ENCODE measurements at places on chromosomes 2 and 18. TPM values are rescaled to one million over a fixed set of nuclear protein-coding genes. Genes with fewer than 3 reads are reported as not detected.

- no peak for DNase-seq
Observed at GRCh38 chr2:43067254-43068040, 159.0 kb downstream of the ZFP36L2 start.

DNA sequence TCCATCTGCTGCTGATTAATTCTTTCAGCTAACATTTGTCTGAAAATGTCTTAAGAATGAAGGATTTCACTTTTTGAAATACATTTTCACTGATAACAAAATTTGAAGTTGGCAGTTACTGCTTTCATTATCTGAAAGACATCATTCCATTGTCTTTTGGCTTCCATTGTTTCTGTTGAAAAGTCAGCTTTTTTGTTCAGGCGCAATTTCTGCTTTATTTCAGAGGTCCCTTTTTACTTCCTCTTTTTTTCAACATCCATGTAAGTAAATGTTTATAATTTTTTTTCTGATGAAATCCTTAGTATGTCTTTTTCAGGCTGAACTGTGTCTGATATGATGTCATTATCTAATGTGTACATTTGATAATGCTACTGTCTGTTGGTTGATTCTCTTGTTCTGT lies 184.2 kb downstream of the RND3 start:
- no peak for DNase-seq

GRCh38 chr18:27769152-27769551 lies 407.8 kb downstream of the CDH2 start:
- no peak for DNase-seq

Gene TMEM214
- total RNA-seq: 15.7 TPM

Gene DTNA
- total RNA-seq: 75.0 TPM

Data from esophagus squamous epithelium (tissue), 5 donors.